ENCODE measurements at places on chromosomes 5 and 9.

DNA sequence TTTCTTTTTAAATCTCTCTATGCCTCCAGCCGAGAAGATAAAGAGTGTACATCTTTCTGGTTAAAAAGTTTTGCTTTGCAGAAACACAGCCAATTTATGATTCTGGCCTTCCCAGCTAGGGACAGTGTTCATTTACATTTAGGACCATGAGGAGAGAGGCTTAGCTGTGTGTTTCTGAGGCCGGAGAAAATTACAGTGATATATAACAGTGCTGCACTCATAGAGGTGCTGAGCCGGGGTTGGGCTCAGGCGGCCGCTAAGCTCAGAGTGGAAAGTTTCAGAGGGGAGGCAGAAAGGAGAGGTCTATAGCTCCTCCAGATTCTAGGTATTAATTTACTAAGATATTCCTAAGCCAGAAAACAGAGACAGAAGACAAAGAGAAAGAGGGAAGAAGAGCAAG lies 37.0 kb upstream of the LCP2 start:
- DNase-seq = no peak

GRCh38 chr5:177365845-177366527 lies 8.3 kb downstream of the RGS14 start:
- no peak for DNase-seq

DNA sequence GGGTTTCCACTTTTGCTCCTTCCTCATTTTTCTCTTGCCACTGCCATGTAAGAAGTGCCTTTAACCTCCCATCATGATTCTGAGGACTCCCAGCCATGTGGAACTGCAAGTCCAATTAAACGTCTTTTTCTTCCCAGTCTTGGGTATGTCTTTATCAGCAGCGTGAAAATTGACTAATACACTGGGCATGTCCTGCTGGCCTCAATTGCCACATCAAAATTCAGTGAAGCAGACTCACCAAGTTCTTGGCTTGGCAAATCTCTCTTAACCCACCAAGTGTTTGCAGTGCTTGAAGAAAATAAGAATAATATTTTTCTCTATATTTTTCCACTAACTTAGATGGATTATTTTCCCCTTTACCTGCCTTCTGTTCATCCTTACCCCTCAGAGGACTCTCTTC lies 212.0 kb downstream of the BRINP1 start:
- DNase-seq = no peak

DNA sequence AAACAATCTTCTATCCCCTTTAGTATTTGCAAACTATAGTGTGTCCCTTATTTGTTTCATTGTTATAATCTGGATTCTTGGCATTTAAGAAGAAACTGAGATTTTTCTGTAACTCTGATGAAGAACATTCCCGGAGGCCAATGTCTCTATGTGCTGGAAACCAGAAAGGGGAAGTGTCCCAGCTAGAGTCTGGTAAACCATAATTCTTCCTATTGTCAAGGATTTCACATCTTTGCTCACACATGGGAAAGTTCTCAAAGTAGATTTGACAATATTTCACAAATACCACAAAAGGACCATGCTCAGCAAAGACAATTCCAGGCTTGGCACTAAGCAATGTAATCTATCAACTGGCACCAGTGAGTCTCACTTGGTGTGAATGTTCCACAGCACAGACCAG lies 146.8 kb downstream of the MUSK start:
- DNase-seq = no peak

- DNase-seq = no peak
These were observed 21.2 kb downstream of the S1PR3 start for GRCh38 chr9:89012294-89013042.

- no peak for DNase-seq
These were observed 75.7 kb upstream of the SMARCA2 start for GRCh38 chr9:1939466-1939865.

GRCh38 chr5:132770476-132771159 lies 6.4 kb downstream of the SEPTIN8 start:
- no peak for DNase-seq

DNA sequence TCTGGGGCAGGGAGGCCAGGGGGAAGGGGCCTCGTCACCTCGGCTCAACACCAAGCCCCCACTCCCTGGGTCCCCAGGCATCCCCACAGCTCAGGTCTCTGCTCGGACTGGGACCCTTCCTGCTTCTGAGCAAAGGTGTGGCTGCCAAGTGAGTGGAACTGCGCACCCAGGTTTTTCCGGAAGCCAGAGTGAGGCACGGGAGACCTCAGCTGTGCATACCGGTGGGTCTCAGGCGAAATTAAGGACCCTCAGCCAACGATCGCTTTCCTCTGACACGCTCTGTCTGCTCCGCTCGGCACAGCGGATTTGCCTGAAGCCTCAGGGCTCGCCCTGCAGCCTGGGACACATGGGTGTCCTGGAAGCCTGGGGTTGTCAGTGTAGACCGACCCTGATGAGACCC lies 41.0 kb upstream of the IRX4 start:
- no peak for DNase-seq

GRCh38 chr5:35656721-35657120 lies 39.1 kb downstream of the SPEF2 start:
- no peak for DNase-seq

DNA sequence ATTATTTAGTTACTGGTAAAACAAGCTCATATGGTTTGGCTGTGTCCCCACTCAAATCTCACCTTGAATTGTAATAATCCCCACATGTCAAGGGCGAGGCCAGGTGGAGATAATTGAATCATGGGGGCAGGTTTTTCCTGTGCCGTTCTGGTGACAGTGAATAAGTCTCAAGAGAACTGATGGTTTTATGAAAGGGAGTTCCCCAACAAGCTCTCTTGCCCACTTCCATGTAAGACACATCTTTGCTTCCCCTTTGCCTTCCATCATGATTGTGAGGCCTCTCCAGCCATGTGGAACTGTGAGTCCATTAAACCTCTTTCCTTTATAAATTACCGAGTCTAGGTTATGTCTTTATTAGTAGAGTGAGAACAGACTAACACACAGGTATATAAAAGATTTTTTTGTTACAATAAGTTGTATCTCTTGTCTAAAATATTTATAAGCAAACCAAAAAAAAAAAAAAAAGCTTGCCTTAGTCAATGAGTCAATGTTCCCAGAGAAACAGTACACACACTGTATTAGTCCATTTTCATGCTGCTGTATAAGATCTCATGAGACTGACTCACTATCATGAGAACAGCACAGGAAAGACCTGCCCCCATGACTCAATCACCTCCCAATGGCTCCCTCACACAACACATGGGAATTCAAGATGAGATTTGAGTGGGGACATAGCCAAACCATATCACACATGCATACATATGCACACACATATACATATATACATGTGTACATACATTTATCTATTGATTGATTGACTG lies 138.3 kb downstream of the BASP1 start:
- DNase-seq = no peak

- DNase-seq = no peak
These were observed 174.8 kb downstream of the SLF1 start for GRCh38 chr5:94793113-94793815.

GRCh38 chr5:100877274-100877673 lies 25.8 kb downstream of the ST8SIA4 start:
- no peak for DNase-seq

DNA sequence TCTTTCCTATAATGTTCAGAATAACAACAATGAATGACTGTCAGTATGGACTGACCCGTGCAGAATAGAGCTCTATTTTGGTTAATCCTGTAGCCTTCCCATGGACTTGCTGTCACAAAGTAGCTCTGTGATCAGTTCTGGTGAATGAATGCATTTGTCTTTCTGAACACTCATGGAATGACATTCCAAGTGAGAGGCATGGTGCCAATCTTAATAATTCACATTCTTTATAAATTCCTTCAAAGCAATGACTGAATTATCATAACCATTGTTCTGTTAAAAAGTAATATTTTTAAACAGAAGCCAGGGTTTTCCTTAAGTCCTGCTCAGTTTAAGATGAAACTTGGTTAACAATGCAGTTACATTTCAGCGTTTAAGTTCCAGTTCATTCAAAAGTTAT lies 360.5 kb downstream of the ICE1 start:
- no peak for DNase-seq

- DNase-seq = peak; percentile 41
These were observed 277.2 kb upstream of the CDH9 start for GRCh38 chr5:27315363-27316270.

GRCh38 chr5:174340226-174340625 lies 294.7 kb downstream of the NSG2 start:
- DNase-seq = no peak

DNA sequence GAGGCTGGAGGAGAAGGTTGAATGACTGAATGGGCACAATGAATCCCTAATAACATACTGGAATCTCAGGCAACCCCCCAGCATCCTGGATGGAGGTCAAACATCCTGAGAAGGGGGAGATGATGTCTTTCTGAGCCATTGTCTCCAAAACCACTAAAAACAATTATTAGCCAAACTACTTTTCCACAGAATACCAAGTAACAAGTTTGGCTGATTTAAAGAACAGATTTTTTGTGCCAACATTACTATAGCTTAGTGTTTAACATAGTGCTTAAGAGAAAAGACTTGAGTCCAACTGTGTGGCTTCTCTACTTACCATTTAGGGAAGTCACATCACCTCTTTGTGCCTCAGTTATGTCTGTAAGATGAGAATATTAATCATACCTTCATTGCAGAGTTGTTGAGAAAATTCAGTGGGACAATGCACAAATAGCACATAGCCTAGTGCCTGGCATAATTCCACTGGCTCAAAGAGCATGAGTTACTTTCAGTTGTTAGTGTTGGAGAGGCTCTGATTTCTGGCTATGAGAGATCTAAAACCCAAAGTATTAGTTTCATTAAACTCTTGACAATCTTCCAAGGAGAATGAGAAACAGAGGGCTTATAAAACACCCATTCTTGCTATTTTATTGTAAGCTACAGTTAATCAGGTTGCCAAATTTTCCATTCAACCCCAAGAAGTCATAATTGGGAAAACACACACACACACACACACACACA lies 111.3 kb upstream of the NR3C1 start:
- DNase-seq = no peak

GRCh38 chr9:122961139-122961538 lies 20.3 kb downstream of the RABGAP1 start:
- no peak for DNase-seq

GRCh38 chr9:95756101-95756500 lies 119.4 kb upstream of the ERCC6L2 start:
- DNase-seq = no peak

- no peak for DNase-seq
These were observed 9.3 kb upstream of the RNF20 start for GRCh38 chr9:101524371-101524770.

DNA sequence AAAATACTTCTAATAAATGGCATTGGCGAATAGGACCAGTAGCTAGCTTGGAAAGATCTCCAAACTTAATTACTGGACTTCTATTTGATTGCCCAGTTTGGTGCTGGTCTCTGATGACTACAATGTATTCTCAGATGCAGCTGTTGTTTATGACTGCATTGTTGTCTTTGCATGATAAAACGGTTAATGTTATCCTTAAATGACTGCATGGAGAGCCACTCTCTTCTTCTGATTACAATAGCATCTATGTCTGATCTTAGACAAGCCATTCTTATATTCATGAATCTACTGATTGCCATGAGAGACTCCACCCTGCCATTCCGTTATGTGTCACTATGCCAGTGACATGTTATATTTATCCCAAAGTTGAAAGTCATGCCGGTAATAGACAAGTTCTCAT lies 42.9 kb upstream of the ERBIN start:
- DNase-seq = no peak

- DNase-seq = peak; percentile 56
These were observed 30.4 kb downstream of the NFX1 start for GRCh38 chr9:33320568-33321261.

GRCh38 chr5:144464306-144464705 lies 293.6 kb downstream of the KCTD16 start:
- DNase-seq = no peak

- DNase-seq = no peak
These were observed 88.9 kb upstream of the TRPM3 start for GRCh38 chr9:71210326-71210725.

DNA sequence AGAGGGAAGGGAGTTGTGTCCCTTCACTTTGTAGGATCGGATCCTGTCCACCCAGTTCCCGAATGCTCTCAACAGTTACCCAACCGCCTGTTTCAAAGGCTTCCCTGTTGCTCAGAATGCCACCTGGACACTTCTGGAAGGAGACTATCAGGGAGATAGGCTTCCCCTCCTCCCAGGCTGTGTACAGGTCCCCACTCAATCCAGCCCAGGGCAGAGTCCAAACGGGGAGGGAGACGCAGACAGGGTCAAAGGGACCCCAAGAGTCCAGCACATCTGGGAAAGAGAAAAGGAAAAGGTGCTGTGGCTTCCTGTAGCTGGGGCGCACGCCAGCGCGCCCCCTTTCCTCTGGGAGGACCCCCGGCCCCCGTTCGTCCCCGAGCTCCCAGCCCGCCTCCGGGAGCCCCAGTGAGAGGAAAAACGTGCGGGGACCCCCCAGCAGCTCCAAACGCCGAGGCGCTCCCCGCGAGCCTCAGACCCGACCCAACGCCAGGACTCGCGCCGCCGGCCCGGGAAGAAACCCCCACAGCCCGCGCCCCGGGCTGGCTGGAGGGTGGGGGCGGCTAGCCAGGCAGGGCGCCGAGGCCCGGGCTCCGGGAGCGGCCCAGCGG lies 640 bp downstream of the SURF4 start:
- DNase-seq = no peak

DNA sequence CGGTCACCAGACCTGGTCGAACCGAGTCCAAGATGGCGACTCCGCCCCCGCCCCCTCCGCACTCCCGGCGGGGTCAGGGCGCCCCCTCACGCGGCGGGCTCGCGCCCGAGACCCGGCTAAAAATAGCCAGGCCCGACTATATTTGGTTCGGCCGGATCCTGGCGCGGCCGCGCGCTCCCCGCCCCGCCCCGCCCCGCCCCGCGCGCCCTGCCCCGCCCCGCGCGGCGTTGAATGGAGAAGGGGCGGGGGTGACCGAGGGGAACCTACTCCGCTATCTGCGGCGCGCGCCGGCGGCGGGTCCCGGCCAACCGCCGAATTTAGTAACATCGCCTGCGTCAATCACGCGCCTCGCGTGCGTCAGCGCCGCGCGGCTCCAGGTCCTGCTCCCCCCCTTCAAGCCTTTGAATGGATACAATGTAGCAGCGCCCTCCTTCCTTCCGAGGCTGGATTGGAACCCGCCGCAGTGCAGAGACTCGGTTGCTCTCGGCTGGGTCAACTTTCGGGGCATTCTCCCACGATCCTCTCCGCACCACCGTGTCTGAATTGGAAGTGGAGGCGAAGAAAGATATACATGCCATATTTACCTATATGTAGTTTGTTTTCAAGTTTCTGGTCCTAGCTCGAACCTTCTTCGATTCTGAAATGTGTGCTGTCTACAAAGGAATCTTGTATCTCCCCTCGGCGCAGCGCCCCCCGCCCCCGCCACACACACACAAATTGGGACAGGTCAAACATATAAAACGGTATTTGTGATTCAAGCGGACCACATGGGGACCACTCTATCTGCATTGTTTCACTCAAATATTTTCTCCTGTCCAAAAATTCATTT lies 1.6 kb upstream of the NR4A3 start:
- DNase-seq = peak; percentile 76

- no peak for DNase-seq
These were observed 60.1 kb upstream of the ARAP3 start for GRCh38 chr5:141742144-141742543.
